ENCODE measurements at places on chromosomes 5 and 9.

- no peak for DNase-seq
Measured at GRCh38 chr9:83521411-83521810, 16.8 kb downstream of the FRMD3 start.

- DNase-seq: no peak
Measured at GRCh38 chr9:90766731-90767130, 34.9 kb upstream of the SYK start.

DNA sequence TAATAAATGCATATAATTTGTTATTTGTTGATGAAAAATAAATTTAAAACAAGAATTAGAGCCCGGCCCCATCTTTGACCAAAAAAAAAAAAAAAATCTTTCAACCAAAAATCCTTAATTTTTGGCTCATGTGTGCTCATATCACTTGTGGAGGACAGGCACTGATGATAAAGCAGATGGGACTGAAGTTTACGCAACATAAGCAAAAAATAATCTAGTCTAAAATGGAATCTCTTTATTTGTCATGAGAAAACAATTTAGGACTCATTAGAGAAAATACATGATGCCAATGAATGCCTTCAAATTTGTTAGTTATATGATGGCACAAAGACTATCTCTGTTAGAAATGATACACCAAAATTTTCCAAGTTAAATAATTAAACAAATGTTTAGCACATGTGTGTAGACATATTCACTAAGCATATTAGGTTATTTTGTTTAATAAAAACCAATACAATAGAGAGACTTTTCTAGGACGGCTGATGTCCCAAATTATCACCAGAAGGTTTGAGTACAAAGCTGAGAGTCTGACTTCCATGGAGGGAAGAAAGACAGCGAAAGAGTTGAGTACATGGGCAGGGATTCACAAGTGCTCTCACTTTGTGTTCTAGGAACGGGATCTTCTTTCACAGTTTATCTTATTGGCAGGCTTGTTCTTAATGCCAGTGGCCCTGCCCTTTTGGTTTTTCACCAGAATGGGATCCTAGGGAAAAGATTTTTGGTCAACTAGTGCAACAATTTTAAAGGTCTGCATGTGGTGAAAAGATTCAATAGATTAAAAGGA is 621.4 kb downstream of the RAB3C start:
- no peak for DNase-seq

GRCh38 chr5:77847129-77847460 is 71.0 kb upstream of the TBCA start:
- DNase-seq: no peak

GRCh38 chr9:77569335-77569734 is 78.8 kb downstream of the GNA14 start:
- no peak for DNase-seq

- no peak for DNase-seq
Measured at GRCh38 chr5:178207917-178208280, 3.6 kb downstream of the HNRNPAB start.
